ENCODE measurements at places on chromosomes 1 and 21.
A peak's percentile ranks its signal among the peaks of the same experiment; 100 is the strongest.

- H3K27ac ChIP-seq: no peak overlapping the region
- no peaks in the 10 kb centered on the region for H3K27me3 ChIP-seq
- DNase-seq: no peak
Measured at GRCh38 chr1:20227704-20228103, 41.4 kb upstream of the PLA2G2C start.

DNA sequence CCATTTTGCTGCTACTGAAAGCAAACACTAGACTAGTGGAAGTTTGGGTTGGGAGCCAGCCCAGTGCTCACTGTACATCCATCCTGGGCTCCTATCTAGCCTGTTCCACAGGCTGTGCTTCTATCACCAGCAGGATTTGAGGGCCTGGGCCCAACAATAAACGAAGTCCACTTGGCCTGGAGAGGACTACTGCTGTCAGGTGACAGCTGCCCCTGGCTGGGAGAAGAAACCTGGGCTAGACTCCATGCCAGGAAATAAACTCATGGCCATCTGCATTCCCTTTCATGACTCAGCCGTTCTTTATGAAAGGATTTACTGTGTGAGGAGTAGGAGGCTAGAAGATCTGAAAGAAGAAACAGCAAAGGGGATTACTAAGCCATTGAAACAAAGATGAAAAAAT lies 35.5 kb downstream of the COLGALT2 start:
- DNase-seq: no peak
- no peaks in the 10 kb centered on the region for H3K27me3 ChIP-seq
- H3K36me3 ChIP-seq: no peaks in the 10 kb centered on the region
- no peak overlapping the region for H3K4me3 ChIP-seq
- no peak overlapping the region for H3K27ac ChIP-seq

DNA sequence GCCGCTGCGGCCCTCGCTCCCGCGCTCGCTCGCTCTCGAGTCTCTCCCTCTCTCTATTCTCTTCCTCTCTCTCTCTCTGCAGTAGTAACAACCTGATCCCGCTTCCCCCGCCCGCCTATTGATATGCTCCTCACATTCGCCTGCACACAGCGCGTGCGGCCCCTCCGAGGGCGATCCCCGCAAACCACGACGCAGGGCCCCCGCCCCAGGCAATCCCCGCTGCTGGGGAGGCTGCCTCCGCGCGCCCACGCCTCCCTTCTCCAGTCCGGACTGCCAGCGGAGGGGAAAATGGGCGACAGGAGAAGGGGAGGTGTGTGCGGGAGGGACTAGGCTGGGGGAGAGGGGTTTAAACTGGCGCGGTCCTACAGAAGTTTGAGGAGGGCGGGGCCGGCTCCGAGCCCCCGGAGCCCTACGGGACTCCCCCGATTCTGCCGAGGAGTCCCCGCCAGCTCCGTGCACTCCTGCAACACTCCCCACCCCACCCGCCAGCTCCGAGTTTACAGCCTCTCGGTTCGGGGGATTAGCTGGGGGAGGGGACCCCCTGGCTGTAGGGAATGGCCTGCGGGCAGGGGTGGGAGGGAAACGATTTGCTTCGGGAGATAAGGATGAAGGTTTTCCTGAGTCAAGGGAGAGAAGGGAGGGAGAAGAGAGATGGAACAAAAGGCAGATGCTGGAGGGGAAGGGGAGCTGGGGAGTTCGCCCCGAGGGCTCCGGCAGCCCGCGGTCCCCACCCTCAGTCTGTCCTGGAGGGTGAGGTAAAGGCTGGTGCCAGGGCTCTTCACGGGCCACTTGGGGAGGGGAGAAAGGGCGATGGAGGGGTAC lies 66.6 kb downstream of the SYT2 start:
- peak overlapping the region; percentile 26 for H3K4me3 ChIP-seq
- no peak overlapping the region for H3K27ac ChIP-seq
- H3K36me3 ChIP-seq: no peaks in the 10 kb centered on the region
- DNase-seq: no peak
- H3K4me1 ChIP-seq: peaks cover 9% of the 10 kb centered on the region
- H3K27me3 ChIP-seq: no peaks in the 10 kb centered on the region

DNA sequence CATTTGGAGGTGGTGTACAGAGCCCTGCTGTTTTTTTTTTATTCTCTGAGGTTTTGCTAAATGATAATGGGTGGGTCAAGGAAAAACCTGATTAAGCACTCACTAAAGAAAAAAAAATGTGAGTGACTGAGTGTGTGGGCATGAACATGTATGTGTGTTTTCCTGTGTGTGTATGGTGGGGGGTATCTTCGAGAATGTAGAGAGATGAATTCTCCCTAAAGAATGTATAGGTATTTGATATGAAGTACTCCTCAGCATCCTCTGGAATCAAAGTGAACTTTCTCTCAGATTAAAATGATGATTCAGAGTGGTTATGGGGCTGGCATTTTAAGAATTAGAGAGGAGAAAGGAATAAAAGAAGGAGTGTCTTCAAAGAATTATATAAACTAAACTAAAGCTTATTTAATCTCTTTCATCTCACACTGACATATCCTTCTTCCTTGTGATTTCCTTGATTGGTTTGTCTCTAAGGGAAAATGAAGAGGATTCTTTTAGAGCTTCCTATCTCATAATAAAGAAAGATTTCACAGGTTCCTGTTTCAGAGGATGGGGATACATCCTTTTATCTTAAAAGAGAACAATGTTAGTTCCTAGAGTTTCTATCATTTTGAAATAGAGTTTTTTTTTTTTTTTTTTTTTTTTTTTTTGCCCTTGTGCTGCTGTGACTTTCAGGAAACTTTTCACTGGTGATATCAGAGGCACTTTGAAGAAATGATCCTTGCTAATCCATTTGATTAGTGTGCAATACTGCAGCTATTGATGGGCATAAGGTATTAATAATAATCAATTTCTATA lies 23.9 kb downstream of the S1PR1 start:
- no peak overlapping the region for H3K27ac ChIP-seq
- no peaks in the 10 kb centered on the region for H3K4me1 ChIP-seq
- H3K27me3 ChIP-seq: no peaks in the 10 kb centered on the region
- no peak for DNase-seq
- H3K36me3 ChIP-seq: no peaks in the 10 kb centered on the region

DNA sequence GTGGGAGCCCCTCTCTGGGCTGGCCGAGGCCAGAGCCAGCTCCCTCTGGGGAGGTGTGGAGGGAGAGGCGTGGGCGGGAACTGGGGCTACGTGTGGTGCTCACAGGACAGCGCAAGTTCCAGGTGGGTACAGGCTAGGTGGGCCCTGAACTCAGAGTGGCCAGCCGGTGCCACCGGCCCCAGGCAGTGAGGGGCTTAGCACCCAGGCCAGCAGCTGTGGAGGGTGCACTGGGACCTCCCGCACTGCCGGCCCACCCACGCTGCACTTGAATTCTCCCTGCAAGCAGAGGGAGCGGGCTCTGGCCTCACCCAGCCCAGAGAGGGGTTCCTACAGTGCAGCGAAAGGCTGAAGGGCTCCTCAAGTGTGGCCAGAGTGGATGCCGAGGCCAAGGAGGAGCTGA lies 20.2 kb downstream of the PRAMEF20 start:
- no peaks in the 10 kb centered on the region for H3K36me3 ChIP-seq
- H3K4me1 ChIP-seq: no peaks in the 10 kb centered on the region
- no peaks in the 10 kb centered on the region for H3K27me3 ChIP-seq
- H3K27ac ChIP-seq: no peak overlapping the region
- no peak overlapping the region for H3K4me3 ChIP-seq

GRCh38 chr1:221336126-221336525 lies 405.8 kb downstream of the DUSP10 start:
- H3K36me3 ChIP-seq: no peaks in the 10 kb centered on the region
- H3K4me1 ChIP-seq: peaks cover 13% of the 10 kb centered on the region

DNA sequence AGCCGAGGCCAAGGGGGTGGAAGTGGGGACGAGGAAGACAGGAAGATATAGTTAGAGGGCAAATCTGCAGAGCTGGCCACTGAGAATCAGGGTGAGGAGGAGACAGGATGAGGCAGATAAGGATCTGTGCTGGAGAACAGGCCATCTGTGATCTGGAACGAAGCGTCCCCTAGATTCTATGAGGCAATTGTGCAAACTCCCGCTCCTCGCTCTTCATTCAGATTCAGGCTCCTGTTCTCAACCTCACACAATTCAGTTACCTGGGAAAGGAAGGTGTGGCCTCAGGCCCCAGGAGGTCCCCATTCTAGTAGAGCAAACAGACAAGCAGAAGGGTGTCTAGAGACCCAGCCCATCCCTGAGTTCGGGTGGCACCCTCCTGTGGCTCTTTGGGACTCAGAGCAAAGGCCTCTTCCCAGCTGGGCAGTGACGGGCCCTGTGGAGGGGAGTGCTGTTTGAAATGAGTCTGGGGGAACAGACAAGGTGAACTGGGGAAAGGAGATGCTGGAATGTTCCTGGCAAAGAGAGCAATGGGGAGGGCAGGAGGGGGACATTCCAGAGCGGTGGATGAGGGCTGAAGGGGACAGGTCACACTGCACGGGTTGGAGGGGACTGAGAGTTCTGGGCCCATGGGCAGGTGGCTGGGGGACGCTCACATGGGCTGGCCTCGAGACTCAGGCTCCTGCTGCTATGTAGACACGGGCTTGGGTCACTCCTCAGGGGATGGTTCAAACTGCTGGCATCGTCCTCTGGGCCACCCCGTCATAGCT lies 39.9 kb upstream of the AJAP1 start:
- no peak overlapping the region for H3K4me3 ChIP-seq
- no peaks in the 10 kb centered on the region for H3K4me1 ChIP-seq
- no peak for DNase-seq
- no peaks in the 10 kb centered on the region for H3K36me3 ChIP-seq
- H3K27me3 ChIP-seq: no peaks in the 10 kb centered on the region

DNA sequence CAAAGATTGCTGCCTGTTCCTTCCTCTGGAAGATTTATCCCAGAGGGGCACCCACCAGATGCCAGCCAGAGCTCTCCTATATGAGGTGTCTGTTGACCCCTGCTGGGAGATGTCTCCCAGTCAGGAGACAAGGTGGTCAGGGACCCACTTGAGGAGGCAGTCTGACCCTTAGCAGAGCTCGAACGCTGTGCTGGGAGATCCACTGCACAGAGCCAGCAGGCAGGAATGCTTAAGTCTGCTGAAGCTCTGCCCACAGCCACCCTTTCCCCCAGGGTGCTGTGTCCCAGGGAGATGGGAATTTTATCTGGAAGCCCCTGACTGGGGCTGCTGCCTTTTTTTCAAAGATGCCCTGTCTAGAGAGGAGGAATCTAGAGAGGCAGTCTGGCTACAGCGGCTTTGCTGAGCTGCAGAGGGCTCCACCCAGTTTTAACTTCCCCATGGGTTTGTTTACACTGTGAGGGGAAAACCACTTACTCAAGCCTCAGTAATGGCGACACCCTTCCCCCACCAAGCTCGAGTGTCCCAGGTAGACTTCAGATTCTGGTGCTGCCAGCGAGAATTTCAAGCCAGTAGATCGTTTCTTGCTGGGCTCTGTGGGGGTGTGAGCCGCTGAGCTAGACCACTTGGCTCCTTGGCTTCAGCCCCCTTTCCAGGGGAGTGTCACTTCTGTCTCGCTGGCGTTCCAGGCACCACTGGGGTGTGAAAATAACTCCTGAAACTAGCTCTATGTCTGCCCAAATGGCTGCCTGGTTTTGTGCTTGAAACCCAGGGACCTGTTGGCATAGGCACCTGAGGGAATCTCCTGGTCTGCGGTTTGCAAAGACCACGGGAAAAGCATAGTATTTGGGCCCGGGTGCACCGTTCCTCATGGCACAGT lies 51.1 kb upstream of the PDC start:
- H3K36me3 ChIP-seq: no peaks in the 10 kb centered on the region
- H3K27me3 ChIP-seq: no peaks in the 10 kb centered on the region
- no peak overlapping the region for H3K4me3 ChIP-seq
- no peak for DNase-seq
- H3K27ac ChIP-seq: no peak overlapping the region
